Spinal cord (tissue), 10 donors: ENCODE measurements at places on chromosomes 6 and 20.

- DNase-seq: no peak
Measured at GRCh38 chr6:130050230-130050629, 31.8 kb downstream of the L3MBTL3 start.

GRCh38 chr6:64428186-64428585 lies 792.6 kb downstream of the PHF3 start:
- DNase-seq: no peak

DNA sequence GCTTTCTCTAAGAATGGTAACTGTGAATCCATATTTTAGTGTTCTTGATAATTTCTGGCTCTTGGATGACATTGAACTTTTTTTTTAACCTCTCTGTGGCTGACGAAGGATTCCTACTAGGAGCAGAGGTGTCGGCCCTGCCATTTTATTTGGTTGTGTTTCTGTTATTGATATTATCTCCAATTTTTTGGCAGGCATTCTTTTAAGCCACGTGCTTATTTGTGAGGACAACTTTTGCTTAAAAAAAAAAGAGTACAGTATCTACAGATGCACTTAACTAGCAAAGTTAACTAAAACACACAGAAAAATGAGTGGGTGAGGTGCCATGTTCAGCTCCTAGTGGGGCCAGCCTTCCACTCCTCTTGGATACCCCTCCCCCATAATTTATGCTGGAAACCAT lies 1.1 kb downstream of the FANCE start:
- no peak for DNase-seq

DNA sequence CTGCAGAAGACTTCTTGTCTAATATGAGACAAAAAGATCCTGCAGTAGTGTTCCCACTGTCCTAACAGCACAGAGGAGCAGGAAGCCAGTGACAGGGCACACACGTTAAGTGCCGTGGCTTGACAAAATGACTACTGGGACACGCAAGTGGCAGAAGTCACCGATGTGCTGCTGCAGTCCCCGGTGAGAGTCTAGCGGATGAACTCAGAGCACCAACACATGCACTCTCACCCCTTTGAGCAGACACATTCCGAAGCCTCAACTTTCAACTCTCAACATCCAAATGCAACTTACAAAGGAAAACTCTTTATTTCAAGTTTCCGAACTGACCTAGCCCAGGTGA lies 898 bp downstream of the LAMA4 start:
- no peak for DNase-seq

DNA sequence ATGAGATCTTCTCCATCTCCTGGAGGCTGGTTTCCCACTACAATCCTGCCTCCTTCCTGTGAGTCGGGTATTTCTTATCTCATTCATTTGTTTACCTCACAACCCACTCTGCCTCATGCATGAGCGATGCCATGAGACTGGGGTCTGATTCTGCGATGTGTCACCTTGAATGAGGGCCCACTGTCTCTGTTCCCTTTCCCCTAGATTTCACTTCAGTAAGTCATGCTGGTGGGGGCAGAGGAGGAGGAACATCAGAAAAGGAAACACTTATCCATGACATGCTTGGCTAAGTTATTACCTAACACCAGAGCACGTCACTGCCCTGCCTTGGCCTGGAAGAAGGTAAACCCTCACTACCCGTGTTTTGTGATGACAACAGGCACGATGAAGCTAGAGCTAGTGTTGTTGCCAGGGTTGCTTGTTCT lies 337.4 kb upstream of the PRDM1 start:
- no peak for DNase-seq

- no peak for DNase-seq
Measured at GRCh38 chr20:57628047-57628961, 8.1 kb upstream of the ZBP1 start.

DNA sequence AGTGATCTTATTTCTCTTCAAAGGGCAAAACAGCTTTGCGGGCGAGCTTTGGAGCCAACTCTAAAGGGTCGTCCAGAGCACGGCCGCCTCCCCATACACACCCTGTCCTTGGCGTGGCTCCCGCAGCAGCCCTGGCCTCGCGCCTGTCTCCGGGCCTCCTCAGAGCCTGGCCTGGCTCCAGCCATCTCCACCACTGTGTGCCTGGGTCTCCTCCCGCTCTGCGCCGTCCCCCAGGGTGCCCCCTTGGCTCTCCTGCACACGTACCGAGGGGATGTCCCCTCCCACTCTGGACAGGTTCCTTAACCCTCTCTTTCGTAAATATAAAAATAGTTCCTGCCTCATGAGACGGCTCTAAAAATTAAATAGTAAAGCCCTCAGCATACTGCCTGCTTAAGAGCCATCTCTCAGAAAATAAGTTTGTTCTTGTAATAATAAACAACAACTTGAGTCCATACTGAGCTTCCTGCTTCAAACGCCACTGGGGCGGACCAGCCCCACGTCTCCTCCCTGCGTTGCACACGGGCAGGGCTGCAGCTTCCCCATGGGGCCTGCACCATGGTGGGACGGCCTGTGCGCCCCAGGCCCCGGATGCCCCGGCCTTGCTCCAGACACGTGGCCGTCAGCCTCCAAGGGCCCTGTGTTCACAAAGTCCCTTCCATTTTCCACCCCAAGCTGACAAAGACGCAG lies 226.2 kb downstream of the TTLL2 start:
- DNase-seq: peak; percentile 78

DNA sequence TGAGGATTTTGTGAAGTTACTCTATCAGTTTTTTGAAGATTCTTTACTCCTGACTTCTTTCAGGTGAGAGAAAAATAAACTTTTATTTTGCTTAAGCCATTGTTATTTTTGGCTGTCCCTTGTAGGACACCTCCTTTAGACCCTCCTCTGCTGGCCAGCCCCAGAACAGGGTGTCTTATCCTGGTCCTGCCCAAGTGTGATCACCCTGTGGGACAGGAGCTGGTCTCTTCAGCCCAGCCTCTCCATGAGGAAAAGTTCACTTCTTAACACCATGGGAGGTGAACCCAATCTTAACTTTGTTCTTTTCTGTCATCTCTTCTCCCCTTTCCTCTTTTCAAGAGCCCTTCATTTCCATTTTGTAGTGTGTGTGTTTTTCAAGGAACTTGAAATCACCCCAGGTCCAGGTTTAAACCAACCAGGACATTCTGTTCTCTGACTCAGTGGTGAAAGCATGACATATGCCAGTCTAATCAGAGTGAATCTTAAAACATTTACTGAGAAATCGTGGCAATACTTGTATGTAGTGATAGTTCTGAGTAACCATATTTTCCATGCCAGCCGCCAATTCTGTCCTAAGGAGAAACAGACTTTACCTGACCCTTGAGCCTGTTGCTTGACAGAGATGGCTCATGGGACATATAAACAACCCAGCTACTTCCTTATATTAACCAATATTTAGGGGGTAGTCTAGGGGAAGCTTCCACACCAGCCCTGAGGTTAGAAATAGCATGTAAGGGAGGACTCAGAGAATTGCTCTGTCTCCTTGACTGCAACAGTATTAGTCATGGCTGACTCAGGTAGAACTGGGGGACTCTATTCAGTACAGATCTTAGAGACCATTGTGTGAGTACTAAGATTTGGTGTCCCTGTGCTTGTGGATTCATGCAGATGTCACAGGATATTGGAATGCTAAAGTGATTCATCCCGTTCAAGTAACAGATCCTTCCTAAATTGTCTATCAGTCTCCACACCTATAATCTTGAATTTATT lies 48.8 kb downstream of the FLRT3 start:
- DNase-seq: no peak

- DNase-seq: no peak
Measured at GRCh38 chr6:156773935-156774852, 3.0 kb upstream of the ARID1B start.

DNA sequence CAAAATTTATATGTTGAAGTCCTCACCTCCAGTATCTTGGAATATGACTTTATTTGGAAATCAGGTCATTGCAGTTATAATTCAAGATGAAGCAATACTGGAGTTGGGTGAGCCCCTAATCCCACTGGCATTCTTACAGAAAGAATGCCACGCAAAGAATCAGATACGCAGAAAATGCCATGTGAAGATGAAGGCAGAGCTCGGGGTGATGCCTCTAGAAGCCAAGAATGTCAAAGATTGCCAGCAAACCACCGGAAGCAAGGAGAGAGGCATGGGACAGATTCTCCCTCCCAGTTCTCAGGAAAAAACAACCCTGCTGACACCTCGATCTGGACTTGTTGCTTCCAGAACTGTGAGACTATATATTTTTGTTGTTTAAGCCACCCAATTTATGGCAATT lies 273.4 kb upstream of the CITED2 start:
- no peak for DNase-seq

GRCh38 chr6:119052292-119052889 lies 26.1 kb downstream of the FAM184A start:
- DNase-seq: no peak

DNA sequence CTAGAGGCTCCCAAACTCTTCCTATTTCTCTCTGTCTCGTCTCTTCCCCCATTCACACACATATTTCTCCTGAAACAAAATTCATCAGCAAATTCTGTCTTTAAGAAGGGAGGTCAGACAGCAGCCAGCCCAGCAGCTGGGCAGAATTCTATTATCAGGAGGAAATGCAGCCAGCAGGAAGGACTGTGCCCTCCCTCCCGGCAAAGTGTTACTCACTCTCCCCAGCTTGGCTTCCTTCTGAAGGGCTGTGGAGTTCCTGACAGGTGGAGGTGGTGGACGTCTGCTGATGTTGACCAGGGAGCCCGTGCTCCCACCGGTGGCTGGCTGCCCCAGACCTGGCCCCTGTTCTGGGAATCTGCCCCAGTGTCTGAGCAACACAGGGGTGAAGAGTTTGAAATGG lies 37.3 kb downstream of the KCNB1 start:
- no peak for DNase-seq

DNA sequence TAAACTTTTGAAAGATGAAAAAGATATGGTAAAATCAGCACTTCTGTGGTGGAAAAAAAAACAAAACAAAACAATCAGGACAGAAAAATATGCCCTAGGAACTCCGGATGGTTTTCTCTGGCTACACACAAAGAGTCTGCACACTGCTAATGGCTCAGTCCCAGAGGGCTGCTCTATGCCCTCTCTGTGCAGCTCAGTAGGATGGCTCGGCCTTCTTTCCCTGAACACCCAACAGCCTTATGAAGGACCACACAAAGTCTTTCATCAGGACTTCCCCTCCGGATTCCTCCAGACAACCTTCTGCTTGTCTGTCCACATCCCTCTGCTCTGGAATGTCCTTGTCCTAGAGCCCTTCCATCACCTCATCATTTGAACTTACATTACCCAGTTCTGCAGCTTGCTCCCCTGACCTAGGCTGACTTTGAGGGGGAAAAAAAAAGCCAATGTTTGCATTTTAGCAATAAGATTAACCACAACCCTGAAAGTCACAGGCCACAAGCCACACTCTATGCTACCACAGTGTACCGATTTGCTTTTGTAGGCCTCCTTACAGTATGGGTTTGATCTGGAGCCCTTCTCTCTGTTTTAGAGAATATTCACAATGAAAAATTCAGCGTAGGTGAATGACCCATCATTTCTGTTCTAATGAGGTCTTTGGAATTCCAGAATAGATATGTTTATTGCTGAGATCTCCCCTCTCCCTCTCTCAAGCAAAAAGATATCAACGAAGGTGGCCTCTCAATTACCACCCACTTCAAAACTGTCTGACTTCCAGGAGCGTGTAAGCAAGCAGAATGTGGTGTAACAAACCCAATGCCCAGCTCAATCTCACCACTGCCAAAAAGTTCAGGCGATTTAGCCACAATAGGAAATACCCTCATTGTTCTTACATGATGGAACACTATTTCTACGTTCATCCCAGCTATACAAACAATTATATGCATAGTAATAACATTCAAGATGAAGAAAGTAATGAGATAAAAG lies 164.0 kb downstream of the GMDS start:
- no peak for DNase-seq

GRCh38 chr6:109420751-109421150 lies 19.7 kb downstream of the PPIL6 start:
- DNase-seq: no peak

- no peak for DNase-seq
Measured at GRCh38 chr6:168765752-168766151, 324.8 kb downstream of the SMOC2 start.

DNA sequence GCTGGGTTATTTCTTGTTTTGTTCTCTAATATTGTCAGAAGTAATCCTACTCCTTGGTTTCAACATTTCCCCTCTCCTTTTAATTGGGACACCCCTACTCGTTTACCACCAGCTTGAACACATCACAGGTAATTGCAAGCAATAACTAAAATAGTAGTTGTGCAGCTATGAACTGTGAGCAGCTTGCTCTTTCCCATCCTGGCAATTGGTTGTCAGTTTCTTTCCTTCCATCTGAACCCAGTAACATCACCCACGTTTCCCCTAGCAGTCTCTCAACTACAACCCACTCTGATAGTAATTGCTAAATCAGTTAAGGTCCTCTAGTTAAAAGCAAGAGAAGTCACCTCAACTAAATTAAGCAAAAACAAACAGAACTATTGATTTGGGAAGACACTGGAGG lies 47.6 kb upstream of the GNRH2 start:
- DNase-seq: no peak

DNA sequence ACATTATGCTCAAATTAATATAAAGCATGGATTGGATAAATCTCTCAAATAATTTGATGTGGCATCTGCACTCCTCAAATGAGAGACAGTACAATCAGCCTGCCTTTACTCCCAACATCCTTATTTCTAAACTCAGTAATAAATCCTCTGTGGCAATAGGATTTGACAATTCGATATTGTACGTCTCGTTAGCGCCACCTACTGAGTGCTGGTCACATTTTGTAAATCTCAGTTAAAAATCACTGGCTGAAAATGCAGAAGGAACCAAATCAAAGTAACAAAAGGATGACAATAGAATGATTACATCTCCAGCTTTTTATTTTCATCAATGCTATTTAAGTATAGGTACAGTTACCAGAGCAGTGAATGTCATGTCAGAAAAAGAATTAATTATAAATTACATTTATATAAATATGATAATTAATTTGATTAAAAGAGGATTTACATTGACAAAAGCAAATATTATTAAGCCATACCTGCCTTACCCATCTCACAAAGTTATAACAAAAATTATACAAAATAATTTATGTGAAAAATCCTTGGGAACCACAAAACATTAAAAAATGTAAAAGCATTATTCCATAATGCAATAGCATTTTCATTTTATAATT lies 20.2 kb upstream of the GJE1 start:
- peak; percentile 76 for DNase-seq

GRCh38 chr6:170448317-170448716 lies 104.8 kb downstream of the PSMB1 start:
- no peak for DNase-seq

- peak; percentile 93 for DNase-seq
Measured at GRCh38 chr6:97497713-97498331, 214.8 kb upstream of the MMS22L start.

- DNase-seq: peak; percentile 32
Measured at GRCh38 chr20:32610472-32611218, 25.5 kb upstream of the NOL4L start.

DNA sequence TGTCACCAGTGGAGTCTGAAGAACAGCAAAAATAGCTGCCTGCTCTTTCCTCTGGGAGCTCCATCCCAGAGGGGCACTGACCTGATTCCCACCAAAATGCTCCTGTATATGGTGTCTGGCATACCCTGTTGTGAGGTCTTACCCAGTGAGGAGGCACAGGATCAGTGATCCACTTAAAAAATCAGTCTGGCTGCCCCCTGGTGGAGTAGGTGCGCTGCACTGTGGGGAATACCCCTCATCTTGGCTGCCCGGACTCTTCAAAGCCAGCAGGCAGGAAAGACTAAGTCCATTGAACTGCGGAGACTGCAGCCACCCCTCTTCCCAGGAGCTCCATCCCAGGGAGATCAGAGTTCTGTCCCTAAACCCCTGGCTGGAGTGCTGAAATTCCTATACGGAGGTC lies 230.9 kb upstream of the HTR1E start:
- no peak for DNase-seq

GRCh38 chr6:98827295-98828159 lies 6.8 kb upstream of the POU3F2 start:
- DNase-seq: peak; percentile 95
